ENCODE measurements at places on chromosomes 16 and 17.

DNA sequence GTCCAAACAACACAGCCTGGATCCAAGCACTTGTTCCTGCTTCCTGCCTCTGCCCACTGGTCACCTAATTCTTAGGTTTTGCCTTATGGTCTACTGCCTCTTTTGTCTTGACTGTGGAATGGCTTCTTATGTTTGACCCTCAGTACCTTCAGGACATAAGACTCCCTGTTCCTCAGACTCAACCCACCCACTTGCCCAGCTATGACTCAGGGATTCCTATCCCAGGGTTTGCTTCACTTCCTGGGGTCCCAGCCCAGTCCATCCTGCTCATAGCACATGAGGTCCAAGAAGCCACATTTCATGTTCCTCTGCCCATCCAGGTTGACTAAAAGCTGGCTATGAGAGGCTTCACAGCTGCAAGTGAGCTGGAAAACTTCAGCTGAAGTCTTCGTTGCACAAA, 320.9 kb upstream of the CDH5 start:
- no peak for DNase-seq

DNA sequence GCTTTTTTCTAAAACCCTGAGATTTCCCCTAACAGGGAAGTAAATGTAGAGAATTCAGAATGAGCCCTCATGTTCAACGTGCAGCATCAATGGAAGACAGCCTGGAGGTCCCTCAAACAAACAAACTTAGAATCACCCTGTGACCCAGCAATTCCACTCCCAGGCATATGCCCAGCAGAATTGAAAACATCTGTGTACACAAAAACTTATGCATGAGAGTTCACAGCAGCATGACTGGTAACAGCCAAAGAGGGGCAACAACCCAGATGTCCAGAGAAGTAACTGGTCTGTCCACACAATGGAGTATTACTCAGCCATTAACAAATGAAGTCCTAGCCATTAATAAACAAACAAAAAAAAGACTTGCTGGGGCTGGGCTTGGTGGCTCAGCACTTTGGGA, 252.7 kb downstream of the PARN start:
- no peak for DNase-seq

DNA sequence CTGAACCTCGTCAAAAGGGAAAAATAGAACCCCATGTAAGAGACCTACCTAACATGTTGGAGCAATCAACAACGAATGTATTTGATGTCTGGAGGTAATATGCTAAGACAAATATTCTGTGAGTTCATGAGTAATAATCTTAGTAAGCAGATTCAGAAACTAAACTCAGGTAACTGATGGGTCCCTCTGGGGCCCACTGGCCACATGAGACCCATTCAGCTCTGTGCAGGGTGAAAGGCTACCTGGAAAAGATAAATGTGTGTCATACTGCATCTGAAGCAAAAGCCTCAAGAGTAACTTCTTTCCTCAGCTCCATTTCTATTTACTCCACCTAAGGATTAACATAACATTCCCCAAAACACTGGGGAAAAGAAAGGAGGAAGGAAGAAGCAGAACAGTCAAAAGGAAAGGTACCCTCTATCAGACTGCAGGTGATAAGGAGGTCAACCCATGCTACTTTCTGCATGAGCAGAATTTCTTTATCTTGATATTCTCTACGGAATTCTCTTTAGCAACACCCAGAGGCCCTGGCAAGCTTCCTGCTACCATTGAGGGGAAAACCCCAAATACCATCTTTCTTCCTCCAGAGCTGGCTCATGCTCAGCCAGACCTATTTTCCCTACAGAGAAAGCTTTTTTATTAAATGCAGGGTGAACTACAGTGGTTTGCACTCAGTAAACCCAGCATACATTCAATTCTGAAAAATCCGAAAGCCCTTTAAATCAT, 37.7 kb upstream of the ABCA6 start:
- DNase-seq = no peak

DNA sequence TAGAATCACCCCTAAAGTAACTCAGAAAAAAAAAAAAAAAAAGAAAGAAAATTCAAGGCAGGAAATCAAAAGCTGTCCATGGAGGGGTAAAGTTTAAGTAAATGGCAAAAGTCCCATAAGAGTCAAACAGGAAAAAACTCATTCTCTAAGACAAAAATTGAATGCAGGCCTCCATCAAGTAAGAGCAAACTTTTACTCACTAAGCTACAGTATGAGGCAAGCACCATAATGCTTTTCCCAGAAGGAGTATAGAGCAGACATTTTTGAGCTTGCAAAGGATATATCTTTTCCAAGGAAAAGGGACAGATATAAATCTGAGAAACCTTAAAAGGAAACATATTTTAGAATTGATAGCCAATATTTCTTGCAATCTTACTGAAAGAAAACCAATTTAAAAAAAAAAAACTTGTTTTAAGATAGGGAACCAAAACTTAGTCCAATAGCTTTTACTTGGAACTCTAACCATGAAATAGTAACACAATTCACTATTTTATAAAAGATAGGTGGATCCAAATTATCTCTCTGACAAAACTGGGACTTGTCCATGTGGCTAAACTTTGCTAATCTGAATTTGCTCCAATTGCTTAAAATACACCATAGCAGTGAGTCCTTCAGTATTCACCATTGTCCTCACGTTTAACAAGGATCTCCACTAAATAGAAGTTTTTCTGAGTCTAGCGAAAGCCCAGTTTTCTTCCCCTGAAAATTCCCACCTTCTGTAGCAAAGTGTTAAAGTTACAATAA, 99.8 kb downstream of the CDH11 start:
- no peak for DNase-seq

DNA sequence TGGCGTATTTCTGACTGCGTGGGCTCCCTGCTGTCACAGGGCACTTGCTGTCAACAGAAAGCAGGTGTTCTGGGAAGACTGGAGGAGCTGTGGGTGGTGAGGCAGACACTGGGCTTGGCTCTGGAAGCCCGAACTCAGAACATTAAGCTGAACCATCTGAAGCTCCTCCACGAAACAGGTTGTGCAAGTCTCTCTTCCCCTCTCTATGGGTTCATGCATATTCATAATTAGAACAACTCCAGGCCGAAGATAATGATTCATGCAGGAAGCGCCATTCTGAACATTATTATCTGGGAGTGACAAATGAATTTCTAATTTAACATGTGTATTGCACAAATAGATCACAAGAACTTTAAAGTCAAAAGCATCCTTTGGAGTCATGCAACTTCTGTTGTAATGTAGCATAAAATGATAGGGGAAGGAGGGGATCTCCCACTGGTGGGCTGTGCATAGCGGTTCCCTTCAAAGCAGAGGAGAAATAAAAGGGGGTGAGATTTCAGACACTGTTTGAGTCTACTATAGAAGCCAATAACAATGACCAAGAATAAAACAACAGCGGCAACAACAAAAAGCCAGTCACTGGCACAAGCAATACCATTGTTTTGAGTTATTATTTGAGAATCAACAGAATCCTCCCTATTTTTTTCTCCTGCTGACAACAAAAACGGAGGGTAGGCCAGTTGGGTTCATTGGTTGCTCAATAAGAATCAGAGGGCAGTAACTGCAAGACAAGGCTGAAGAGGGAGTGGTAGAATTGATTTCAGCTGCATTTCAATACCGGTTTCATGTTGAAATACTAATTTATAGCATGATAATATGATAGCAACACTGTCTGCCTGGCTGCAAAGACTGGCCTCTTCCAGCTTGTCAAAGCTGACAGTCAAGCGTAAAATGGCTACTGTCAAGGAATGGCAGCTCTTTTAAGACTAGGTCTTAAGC, 407.3 kb downstream of the XYLT1 start:
- no peak for DNase-seq

DNA sequence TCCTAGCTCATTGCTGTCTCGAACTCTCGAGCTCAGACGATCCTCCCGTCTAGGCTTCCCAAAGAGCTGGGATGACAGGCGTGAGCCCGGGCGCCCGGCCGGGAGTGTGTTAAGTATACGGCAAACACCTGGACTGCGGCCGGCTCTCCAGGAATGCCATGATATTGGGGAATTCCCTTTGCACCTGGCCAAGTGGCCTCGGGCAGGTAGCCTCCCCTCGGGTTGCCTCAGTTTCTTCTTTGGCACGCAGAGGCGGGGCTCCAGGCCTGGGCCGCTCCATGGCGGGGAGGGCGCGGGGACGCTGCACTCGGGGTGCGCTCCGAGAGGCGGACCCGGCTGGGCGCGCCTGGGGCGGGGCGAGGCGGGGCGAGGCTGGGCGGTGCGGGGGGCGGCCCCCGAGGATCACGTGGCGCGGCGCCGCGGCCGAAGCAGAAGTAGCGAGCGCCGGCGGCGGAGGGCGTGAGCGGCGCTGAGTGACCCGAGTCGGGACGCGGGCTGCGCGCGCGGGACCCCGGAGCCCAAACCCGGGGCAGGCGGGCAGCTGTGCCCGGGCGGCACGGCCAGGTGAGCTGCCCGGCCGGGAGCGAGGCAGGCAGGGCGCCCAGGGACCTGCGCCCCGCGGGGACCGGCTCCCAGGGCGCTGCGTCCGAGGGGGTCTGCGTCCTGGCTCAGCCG, at the start of gene PLCG2:
Gene PLCG2, plus strand, starts transcription at position 431 of the 675 bp plus-strand sequence. CDS start 6,699 bp downstream, outside the sequence.
- DNase-seq = peak; percentile 85

DNA sequence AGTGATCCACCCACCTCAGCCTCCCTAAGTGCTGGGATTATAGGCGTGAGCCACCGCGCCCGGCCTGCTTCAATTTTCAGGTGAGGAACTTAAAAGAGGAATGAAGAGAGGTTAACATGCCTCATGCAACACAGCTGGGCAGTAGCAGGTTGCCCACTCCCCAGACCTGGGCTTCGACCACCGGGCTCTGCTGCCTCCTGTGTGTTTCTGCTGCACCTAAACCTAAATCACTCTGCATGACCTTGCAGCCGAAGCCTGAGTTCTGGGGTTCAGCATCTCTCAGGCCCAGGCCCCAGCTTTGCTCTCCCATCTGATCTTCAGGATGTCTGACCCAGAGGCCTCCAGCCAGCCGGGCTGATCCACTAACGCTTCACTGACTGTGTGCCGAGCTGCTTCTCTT, 112.6 kb downstream of the OR1D5 start:
- DNase-seq = no peak

DNA sequence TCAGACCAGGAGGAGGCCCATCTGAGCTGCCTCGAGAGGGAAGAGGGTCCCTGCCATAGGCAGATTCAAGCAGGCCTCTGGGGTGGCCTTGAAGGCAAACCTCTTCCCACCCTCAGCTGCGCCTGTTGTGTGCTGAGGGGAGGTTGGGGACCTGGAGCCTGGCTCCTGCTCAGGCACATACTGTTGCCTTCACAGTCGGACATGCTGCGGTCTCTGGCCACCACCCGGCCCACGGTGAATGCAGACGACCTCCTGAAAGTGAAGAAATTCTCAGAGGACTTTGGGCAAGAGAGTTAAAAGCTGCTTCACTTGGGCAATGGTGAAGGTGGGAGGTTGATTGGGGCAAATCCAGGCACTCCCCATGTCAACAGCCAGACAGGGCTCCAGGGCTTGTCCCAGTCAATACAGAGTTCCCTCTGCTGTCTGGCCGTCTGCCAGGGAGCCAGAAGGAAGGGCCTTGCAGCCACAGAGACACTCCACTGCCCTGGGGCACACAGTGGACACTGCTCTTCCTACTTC, 6.3 kb downstream of the PDF start:
- DNase-seq = peak; percentile 18

DNA sequence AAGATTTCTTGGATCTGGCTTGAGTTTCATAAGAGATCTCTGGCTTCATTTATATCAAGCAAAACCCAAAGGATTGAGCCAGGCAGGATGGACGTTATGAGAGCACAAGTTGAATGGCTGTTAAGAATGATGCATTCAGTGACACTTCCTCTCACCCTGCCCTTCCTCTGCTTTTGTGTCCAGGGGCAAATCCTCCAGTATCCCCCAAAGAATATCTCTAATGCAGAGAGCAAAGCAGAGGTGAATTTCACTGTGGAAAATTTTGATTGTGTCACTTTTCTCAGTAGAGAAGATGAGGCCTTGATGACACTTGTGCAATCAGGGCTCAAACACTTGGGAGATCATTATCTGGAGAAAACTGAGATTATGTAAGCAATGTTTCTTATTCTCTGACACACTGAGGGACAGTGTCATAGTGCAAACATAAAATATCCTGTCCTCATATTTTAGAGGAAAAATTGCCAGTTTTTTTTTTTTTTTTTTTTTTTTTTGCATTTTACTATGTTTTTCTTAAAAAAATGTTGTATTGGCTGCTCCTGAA, 25.3 kb downstream of the MARCHF10 start:
- no peak for DNase-seq

DNA sequence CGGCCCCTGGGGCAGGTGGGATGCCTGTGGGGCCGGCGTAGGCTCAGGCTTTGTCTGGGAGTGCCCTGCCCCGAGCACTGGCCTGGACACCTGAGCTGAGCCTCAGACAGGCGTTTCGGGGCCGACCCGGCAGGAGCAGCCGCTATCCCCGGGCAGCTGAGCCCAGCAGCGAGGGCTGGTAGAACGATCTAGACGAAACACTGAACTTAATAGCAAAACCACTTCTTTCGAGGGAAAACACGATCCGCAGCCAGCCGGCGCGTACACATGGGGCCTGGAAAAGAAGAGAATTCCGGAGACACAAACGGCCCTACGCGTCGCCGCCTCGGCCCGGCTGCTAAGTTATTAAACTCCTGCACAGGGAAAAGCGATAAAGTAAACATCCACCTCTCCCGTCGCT, 22.0 kb upstream of the SSTR5 start:
- DNase-seq = no peak

DNA sequence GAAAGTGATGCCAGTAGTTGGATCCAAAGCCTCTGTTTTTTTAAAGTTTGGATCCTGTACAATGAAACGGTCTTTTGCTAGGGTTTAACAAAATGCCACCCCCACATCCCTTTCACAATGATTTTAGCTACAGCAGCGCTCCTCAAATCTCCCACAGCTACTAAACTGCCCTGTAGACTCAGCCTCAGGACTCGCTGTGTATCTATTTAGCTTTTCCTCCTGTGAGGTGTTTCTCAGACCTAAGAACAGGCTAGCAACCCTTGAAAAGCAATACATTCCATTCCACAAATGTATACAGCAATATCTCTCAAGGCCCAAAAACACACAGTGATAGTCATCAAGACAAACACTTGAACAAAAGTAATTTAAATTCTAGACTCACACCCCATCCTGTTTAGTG, 206.4 kb downstream of the ZFHX3 start:
- no peak for DNase-seq

GRCh38 chr17:17120294-17120693, 78.0 kb downstream of the MPRIP start:
- no peak for DNase-seq

- DNase-seq = no peak
Observed at GRCh38 chr16:59905606-59906005, 1171.5 kb upstream of the GOT2 start.

DNA sequence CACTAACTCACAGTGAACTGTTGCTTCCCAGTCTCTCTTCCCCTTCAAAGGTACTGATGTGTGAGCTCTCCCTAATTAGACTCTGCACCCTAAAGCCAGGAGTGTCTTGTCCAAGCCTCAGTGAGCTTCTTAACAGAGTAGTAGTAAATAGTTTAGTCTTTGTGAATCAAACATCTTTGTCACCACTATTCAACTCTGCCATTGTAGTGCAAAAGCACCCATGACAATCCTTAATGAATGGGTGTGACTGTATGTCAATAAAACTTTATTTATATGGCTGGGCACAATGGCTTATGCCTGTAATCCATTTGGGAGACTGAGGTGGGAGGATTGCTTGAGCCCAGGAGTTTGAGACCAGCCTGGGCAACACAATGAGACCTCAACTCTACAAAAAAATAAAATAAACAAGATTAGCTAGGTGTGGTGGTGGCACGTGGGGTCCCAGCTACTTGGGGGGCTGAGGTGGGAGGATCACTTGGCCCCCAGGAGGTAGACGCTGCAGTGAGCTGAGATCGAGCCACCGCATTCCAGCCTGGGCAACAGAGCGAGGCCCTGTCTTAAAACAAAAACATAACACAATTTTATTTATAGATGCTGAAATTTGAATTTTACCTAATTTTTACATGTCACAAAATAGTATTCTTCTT, 45.5 kb upstream of the TNRC6A start:
- DNase-seq = no peak

Measured in stimulated activated CD8-positive, alpha-beta memory T cell treated with anti-CD3 and anti-CD28 coated beads, Interleukin-4, amount 100 ng/mL, for 48 hours (primary cell).